SK-N-DZ (cell line): ENCODE measurements at places on chromosomes 12 and 14.

DNA sequence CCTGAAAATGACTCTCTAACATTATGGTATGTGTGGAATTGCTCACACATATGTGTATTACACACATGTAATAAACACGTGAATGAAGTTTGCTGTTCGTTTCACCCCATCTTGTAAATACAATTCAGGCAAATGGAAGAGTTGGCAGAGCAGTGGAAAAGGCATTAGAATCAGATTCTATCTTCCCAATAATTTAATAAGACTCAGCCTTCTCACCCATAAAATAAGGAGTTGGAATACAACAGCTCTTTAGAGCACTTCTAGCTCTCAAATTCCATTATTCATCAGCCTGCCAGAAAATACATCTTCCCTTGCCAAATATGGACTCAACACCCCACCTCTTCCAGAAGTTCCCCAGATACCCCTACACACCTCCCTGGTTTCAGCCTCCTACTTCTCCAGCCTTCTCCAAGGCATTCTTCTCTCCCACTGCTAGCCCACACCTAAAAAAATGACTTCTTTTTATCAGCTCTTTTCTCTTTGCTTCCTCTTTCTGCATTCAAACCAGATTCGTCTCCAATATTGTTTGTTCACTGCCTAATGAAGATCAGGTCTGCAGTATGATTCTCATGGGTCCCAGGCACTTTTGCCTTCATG lies 66.2 kb upstream of the DYRK2 start:
- DNase-seq: no peak

DNA sequence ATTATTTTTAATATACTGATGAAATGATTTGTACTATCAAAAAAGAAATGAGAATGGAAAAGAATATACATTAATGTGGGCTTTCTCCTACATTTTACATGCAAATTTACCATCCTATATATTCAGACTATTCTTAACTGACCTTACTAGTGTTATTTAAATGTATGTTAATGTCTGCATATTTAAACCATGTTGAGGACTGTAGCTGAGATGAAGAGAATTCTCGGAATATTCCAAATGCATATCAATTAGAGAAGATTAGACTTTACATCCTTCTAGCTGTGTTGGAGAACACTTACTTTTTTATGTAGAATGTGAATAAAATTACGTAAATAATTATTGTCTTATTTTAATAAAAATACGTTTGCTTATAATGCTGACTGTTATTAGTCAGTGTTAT lies 990.1 kb upstream of the LRFN5 start:
- no peak for DNase-seq

GRCh38 chr12:111067498-111067897 lies 147.1 kb upstream of the MYL2 start:
- DNase-seq: no peak

DNA sequence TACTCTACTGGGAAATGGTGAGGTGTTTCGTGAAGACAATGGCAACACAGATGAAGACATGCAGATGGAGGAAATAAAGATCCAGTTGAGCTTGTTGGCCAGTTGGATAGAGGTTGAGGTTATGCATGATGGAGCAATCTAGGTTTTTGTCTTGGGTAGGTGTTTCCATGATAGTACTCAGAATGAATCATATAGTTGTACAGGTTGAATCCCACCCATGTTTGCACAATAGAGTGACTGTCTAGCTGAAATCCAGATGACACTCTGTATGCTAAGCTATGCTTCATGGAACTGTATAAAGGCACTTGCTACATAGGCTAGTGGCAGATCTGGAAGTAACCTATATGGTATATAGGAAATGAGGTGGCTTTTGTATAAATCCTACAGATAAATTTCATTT lies 264.9 kb downstream of the NAV3 start:
- DNase-seq: no peak

- peak; percentile 47 for DNase-seq
Measured at GRCh38 chr14:72516936-72517700, 376.8 kb downstream of the DPF3 start.

DNA sequence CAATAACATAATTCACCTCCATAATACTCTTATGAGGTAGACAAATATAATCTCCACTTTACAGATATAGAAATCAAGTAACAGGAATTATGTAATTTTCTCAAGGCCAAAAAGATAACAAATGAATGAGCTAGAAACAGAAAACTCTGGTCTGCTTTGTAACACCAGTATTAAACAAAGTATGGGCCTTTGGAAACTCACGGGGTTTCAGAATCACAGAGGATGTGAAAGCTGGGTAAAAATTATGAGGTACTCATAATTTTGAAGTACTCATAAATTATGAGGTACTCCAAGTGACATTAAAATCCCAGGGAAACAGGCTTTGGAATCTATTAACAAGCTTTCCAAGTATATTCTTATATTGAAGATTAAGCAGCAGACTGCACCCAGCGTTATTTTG lies 140.2 kb downstream of the MED13L start:
- DNase-seq: no peak

DNA sequence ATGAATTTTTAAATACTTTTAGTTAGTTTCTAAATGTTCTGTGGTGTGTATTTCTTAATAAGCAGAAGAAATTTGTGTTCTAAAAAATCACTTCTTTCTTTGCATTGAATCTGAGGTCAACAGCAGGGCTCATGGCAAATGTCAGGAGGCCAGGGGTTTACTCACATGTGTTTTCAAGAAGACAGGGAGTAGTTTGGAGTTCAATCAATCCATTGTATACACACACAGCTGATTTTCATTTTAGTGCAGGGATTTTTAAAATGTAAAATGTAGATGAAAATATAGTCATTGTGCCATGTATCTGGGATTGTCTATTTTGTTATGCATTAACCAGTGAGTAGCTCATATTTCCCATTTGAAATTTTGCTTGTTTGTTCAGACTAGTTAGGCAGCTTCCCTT lies 62.1 kb downstream of the EML1 start:
- DNase-seq: no peak

DNA sequence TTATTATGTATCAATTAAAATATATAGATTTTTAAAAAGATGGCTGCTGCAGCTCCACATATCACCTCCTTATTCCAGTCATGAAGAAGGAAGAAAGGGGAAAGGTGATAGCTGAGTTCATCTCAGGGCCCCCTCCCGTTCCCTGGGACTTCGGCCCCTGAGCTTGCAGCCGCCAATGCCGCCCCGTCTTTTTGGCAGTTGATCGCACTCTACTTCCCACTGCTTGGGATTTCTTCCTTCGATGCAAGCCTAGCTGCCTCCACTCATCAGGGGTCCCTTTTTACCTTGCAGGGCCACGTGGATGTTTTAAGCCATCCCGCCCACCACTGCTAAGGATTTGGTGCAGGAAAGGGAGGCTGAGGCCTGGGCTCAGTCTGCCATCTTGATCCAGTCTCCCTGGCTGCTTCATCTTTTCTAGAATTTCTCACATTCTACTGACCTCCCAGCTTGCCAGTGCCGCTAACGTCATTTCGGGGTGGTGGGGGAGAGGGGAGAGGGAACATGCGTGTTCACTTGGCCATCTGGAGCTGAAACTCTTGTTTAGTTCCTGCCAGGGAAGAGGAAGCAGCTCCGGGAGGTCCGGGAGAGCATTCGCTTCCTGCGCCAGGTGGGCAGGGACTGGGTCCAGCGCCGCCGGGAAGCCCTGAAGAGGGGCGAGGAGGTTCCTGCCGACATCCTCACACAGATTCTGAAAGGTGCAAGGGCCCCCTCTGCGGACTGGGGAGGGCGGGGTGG lies 31.3 kb downstream of the CYP46A1 start:
- DNase-seq: no peak

DNA sequence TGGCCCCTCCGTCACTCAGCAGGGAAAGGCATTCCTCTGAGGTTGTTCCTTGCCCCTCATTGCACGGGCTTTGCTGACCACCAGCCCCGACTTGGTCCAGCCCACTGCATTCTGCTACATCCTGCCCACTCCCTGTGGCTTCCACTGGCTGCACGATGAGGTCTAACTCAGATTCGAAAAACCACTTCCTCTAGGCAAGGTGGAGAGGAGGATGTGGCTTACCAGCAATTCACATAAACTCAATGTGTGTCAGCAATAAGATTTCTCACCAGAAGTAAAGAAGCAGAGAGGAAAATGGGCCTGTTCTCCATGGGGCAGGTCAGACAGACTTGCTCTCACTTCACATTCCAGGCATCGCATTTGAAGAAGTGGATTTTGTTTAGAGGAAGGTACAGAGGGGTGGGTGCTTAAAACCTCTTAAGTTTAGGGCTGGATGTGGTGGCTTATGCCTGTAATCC lies 14.7 kb downstream of the GPR68 start:
- DNase-seq: no peak

GRCh38 chr12:77045183-77045582 lies 20.2 kb downstream of the E2F7 start:
- DNase-seq: no peak

GRCh38 chr12:89544681-89545184 lies 18.9 kb upstream of the POC1B start:
- no peak for DNase-seq

DNA sequence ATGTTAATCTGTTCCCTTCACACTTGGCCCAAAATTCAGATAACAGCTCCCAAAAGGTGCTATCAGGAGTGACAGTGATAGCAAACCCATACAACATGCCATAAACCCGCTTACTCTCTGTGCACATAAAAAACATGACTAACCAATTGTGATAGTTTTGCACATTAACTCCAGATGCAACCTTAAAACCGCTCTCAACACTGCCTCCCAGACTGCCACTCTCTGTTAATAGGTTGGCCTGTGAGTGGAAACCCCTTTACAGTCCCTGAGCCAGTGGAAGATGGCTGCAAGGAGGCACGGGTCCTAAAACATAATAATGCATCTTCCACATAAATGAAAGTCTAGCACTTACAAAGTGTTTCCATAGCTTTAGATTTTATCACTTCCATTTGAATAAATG lies 12.0 kb upstream of the TMTC1 start:
- DNase-seq: no peak

DNA sequence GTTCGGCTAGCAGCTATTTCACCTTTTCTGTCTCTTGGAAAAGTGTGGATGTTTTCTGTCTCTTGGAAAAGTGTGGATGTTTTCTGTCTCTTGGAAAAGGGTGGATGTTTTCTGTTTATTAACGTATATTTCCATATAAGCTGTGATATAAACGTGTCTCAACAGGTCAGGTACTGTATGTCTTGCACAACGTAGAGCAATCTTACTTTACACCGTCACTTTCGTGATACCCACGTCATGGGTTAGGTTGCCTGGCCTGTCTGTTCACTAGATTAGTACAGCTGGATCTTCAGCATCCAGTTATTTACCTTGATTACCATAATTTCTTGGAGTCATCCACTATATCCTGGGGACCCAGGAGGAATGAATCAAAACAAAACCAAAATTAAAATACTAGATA lies 14.1 kb downstream of the CLEC7A start:
- no peak for DNase-seq

DNA sequence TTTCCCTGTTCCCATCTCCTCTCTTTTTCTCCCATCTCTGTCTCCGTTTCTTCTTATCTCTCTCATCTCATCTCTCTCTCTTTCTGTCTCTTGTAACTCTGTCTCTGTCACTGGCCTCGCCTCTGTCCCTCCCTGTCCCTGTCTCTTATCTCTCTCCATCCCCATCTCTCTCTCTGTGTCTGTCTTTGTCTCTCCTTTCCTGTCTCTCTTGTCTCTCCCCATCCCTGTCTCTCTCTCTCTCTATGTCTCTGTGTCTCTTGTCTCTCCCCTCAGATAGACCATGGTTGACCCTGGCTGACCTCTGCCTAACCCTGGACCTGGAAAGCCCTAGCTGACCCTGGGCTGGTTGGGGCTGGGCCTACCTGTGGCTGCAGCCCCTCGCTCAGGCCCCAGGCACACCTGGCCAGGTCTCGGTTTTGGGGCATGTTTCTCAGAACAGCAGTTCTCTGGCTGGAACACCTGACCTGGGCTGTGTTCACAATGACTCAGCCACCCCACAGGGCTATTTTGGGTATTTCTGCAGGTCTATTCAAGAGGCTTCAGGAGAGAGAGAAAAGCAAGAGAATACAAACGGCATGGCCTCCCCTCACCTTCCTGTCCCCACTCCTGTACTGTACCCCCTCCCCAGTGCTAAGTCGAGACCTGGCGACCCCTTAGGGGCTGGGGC lies 174.4 kb downstream of the TMEM121 start:
- no peak for DNase-seq

DNA sequence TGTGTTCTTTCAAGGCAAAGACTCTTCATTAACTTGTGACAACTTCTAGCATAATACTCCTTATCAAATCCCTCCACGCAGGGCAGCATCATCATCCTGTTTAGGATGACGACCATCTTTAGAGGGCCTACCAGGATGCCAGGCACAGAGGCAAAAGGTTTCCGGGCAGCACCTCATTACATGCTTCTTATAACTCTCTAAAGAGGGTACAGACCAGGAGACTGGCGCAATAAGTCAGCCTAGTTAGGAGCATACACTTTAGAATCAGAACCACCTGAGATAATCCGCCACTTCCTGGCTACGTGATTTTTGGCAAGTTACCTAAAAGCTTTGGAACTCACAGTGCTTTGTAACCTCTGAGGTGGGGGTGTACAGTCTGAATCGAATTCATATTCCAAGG lies 136.0 kb upstream of the NOS1 start:
- no peak for DNase-seq

- peak; percentile 99 for DNase-seq
Measured at GRCh38 chr12:113161415-113162016, 12.0 kb downstream of the CFAP73 start.

- no peak for DNase-seq
Measured at GRCh38 chr14:32630701-32631100, 301.6 kb downstream of the AKAP6 start.

DNA sequence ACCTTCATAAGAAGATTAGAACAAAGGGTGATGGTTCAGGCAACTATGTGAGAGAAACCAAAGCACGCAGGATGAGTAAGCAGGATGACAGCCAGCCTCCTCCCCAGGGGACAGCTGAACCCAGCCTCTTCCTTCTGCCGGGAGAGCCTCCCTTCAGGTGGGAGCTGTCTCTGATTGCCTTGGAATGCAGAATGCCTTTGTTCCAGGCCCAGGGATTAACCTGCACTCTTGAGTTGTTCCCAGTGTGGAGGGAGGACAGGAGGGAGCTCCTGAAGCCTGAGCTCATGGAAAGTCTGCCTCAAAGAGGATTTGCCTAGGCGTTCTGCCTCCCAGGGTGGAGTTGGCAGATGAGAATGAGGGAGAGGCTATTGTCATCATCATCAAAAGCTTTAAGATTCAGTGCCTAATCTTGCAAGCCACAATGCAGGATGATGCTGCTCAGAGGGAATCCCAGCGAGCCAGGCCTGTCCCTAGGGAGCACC lies 3.6 kb upstream of the KRT6A start:
- no peak for DNase-seq

DNA sequence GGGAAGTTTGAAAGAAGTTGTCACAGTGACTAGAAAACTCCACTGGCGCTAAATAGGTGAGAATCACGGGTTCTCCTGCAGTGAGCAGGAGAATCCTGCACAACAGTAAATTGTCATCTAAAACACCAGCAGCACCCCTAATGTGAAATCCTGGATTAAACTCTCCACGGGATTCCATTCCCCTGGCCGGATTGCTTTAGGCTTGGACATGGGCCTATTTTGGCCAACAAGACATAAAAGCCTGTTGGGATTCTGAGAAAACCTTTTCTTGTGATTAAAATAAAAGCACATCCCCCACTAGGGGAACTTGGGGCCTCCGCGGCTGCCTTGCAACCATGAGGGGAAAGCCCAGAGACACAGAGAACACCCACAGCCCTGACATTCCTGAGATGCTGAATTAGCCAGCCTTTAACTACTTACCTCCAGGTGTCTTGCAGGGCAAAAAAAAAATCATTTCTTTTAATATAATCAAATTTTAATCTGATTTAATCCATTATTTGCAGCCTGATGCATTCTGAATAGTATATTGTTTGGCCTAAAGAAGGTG lies 21.0 kb upstream of the TSPAN11 start:
- no peak for DNase-seq
